ENCODE measurements at places on chromosomes 3 and 15.

DNA sequence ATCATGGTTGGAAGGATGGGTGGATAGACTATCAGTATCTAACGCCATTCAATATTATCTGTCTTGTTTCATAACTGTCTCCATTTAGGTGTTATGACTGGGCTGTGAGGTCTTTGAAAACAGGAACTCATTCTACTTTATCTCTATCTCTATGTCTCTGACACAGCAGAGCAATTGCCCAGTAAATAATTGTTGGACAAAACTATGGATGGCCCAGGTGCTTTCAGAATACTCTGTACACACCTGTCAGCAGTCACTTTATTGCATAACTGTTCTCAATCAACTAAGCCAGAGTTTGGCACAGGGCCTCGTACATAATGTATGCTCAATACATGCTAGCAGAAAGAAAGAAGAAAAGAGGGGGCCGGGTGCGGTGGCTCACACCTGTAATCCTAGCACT lies 210.3 kb downstream of the OPA1 start:
- DNase-seq: no peak

- DNase-seq: no peak
Observed at GRCh38 chr3:55718521-55718921, 231.4 kb upstream of the WNT5A start.

DNA sequence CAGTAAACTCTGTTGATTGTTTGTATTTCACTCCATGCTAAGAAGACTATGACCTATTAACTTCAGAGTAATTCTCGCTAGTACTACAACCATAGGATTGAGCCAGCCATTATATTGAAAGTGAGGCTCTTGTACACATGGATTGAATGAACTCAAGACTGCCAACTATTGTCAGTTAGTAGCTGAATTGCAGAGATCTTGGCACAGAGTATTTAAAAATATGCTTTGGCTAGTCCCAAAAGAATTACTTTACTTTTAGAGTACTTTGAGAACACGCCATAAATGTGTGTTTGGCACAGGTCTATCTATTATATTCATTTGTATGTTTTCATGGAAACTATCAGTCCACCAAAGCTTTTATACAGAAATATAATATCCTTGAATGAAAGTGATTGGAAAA lies 226.7 kb upstream of the DCBLD2 start:
- DNase-seq: no peak

GRCh38 chr15:66505430-66505811 lies 295 bp downstream of the ZWILCH start:
- DNase-seq: no peak

DNA sequence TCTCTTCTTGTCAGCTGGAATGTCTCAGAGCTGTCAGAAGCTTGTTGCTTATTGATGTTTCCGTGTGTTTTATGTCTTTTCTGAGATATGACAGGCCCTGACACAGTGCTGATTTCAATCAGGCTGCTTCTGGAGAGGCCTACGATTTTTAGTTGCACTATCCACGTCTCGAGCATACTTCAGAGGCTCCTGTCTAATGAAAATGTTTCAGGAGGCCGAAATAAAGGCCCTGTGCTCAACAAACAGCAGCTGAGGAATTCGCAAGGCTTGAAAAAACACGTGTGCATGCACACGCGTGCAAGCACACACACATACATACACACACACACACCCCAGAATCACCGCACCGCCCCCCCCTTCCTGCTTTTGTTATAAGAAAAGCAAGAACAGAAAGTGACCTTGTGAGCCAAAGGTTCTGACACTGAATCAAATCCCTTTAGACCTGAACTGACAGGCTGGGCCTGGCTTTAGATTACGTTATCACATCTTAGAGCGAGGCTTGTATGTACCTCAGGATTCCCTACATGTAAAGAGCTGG lies 296.6 kb downstream of the NR2F2 start:
- no peak for DNase-seq

Data from stimulated activated CD4-positive, alpha-beta T cell treated with anti-CD3 and anti-CD28 coated beads, Interleukin-1b, Interleukin-23, amount 100 ng/mL, for 48 hours (primary cell).